ENCODE measurements at places on chromosomes 1 and 21.

DNA sequence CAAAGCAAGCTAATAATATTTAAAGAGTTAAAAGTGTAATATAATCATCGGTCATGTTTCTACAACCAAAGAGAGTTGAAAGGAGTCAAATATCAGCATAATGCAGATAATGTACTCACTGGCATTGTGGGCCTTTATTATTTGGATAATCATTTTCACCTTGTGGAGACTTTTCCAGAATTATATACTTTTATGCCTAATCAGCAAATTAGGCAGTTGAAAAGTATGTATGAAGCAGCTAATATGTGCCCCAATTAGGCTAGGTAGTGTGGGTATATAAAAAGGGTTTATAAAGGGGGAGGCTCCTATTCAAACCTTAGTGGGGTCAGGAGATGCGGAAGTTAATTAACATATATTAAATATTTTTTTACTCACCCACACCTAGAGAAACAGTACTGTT is 102.8 kb upstream of the HNRNPU start:
- no peak for DNase-seq

GRCh38 chr1:161986328-161986727 is 37.3 kb downstream of the OLFML2B start:
- no peak for DNase-seq

DNA sequence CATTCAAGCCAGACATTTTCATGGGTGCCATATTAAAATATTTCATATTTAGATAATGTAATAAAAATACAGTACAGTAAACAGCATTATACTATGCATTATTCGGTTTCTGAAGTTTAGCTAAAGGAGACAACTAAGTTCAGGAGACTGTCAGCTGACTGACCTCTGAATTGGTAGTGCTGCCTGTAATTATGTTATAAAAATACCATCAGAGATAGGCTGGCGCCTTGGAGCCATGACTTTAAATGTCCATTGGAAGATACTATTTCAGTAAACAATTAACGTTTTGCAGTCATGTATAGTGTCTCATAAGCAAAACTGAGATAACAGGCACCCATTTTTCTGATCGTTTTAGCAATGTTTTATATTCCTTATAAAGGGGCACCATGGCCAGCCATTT is 11.3 kb upstream of the RAB29 start:
- no peak for DNase-seq

GRCh38 chr1:43659212-43660166 is 9.5 kb downstream of the KDM4A start:
- DNase-seq, result no peak

DNA sequence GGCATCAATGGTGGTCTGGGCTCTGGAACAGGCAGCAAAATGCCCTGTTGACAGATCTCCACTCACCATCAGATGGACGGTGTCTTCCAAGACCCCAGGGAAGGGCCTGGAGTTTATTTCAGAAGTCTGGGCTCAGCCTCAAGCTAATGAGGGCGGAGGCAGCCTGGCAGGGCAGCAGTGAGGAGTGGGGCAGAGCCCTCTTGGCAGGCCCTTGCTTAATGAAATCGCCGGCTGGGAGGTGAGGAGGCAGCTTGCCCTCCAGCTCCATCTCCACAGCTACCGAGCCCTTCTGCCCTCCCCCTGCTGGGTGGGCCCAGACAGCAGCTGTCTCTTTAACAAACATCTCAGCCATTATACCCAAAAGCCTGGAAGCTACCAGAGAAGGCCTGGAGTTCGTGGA is 22.0 kb upstream of the GRIK3 start:
- DNase-seq, result no peak

DNA sequence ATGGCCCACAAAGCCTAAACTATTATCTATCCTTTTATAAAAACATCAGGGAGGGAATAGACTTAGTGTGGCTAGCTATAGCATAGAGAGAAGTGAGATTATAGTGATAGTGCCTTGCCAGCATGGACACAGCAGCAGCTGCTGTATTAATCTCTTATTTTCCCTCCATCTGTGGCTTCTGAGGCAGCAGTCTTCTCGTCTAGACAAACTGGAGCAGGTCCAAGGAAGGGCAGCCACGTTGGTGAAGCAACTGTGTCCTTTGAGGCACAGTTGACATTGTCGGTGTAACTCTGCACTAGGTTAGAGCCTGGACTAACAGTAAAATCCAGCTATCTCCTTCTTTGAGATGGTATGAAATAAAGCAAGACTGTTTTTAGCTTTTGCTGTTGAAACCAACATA is 131.3 kb downstream of the CACHD1 start:
- no peak for DNase-seq

DNA sequence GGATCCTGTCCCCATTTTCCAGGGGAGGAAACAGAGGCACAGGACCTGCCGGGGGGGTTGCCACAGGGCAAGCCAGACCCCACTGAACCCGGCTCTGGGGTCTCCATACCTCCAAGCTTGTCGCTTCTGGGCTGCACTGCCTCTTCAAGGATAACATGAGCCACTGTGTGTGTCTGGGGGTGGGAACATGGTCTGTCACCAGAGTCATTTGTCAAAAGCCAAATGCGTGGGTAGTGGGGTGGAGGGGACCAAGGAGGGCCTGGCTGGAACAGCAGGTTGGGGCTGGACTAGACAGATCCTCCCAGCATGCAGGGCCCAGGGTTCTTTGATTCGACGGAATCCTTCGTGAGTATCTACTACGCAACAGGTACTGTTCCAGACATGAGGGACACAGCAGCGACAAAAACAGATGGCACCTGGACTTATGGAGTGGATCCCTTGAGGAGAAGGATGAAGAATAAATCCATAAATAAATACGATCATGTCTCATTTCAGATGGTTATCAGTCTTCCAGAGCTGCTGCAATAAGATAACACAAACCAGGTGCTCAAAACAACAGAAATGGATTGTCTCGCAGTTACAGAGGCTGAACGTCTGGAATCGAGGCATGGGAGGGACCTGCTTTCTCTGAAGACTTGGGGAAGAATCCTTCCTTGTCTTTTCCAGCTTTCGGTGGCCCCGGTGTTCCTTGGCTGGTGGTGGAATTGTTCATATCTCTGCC is 28.7 kb downstream of the C1QB start:
- no peak for DNase-seq

- no peak for DNase-seq
These were observed 609 bp upstream of the ATF3 start for GRCh38 chr1:212607913-212608391.

- DNase-seq, result peak; percentile 31
These were observed 876 bp upstream of the CHML start for GRCh38 chr1:241640867-241641622.

DNA sequence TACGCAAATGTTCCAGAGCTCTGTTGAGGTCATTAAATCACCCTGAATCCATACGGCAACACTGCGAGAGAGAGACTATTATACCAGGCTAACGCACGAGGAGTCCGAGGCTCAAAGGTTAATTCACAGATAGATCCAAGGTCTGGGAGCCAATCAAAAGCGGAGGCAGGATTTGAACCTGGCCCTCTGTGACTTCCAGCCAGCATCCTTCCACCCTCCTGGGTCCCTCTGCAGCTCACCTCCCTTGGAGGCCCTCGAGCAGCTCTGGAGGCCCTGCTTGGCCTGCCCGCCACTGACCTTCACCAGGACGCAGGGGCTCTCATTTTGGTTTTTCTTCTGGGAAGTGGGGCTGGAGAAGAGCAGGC is 42.1 kb downstream of the KIAA1614 start:
- DNase-seq, result no peak

GRCh38 chr1:65319141-65319540 is 9.8 kb downstream of the DNAJC6 start:
- DNase-seq, result no peak

DNA sequence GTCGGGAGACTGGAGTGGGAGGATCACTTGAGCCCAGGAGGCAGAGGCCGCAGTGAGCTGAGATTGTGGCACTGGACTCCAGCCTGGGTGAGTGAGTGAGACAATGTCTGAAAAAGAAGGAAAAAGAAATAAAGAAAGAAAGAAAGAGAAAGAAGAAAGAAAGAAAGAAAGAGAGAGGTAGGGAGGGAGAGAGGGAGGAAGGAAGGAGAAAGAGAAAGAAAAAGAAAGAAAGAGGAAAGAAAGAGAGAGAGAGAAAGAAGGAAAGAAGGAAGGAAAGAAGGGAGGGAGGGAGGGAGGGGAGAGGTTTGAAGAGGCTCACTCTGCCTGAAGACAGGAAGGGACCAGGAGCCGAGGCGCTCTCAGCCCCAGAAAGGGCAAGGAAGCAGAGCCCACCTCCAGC is 4.8 kb upstream of the TCP10L start:
- no peak for DNase-seq

DNA sequence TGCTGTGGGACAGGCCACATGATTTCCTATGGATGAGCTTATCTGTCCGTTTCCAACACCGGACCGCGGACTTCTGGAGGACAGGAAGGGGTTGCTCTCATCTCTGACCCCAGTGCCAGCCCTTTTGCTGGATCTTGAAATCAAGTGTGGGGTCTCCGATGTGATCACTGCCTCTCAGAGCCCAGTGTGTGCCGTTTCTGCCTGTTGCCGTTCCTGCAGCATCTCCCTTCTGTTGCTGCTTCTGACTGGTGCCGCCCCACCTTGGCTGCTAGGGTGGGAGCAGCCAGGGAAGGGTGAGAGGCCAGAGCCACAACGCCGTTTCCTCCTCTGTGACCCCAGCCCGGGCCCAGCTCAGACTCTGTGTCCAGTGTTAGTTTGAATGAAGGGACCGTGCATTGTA is 67.3 kb upstream of the WNT4 start:
- no peak for DNase-seq

GRCh38 chr1:205346956-205347574 is 9.7 kb downstream of the KLHDC8A start:
- no peak for DNase-seq

DNA sequence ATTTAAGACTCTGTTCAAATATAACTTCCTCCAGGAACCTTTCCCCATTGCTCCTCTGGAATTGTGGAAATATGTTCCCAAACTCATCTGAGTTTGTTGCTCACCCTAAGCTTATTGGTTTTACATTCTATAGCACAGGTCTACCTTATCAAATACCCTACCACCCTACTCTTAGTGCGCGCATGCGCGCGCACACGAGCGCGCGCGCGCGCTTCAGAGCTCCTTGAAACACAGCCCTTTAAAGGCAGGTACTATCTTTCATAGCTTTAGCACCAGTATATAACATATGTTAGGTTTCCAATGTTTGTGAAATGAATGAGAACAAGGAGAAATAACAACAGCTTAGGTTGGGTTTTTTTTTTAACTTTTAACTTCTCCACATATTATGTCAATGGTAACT is 3.5 kb downstream of the IPP start:
- no peak for DNase-seq

GRCh38 chr1:160163615-160164014 is 12.2 kb downstream of the ATP1A4 start:
- no peak for DNase-seq

GRCh38 chr21:43280949-43281633 is 112.3 kb downstream of the CRYAA start:
- no peak for DNase-seq

GRCh38 chr1:248850536-248851251 is 8.2 kb downstream of the ZNF692 start:
- DNase-seq, result no peak

DNA sequence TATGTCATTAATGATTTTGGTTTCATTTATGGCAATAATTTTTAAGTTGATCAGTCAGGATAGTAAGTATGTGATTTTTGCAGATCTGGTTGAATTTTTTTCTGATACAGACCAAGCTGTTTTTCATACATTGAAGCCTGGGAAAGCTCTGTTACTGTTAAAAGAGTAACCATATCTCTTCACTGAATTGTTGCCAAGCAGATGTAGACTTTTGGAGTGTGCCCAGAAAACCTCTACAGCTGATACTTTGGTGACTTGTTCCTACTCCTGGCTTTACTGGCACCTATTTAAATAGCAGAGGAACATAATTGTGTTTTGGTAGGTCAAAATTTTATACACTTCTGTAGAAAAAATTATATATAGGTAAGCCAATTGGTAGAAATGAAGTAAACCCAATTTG is 49.4 kb downstream of the NFIA start:
- no peak for DNase-seq

DNA sequence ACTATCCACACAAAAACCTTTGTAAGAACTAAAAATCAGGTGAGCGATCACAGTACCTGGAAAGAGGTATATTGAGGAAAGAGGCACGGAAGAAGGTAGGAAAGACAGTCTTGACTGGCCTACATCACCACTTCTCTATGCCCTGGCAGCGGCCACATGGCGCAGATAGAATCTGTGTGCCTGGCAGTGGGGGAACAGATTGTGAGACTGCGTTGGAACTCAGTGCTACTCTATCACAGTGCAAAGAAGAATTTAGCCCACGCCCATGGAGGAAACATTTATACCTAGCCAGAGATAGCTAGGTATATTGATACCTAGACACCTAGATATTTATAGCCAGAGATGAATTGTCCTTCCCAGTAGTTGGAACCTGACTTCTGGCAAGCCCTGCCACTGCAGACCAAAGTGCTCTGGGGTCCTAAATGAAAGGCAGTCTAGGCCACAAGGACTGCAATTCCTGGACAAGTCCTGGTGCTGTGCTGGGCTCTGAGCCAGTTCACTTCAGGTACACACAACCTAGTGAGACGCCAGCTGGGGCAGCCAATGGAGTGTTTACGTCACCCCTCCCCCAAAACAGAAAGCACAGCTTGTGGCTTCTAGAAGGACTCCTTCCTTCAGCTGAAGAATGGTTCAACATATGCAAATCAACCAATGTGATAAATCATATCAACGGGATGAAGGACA is 51.9 kb downstream of the DHX9 start:
- no peak for DNase-seq

DNA sequence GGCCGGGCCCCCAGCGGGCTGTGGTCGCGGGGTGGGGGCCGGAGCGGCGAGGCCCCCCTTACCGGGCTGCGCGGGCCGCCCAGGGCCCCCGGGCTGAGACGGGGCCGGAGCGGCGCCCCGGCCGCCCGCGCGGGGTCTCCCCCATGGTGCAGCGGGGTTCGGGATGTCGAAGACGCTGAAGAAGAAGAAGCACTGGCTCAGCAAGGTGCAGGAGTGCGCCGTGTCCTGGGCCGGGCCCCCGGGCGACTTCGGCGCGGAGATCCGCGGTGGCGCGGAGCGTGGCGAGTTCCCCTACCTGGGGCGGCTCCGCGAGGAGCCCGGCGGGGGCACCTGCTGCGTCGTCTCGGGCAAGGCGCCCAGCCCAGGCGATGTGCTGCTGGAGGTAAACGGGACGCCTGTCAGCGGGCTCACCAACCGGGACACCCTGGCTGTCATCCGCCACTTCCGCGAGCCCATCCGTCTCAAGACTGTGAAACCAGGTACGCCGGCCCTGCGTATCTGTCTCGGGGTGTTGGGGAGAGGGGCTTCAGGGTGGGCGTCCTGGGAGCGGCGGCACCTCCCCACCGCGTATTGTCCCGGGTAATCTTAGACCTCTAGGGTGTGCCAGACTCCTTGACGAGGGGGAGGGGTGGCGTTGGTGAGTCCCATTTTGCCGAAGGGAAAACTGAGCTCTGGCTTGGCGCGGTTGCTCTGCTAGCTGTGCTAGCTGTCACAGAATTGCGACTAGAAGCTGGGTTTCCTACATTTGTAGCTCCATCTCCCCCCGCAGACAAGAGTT is 745 bp downstream of the MAGI3 start:
- peak; percentile 74 for DNase-seq

- DNase-seq, result no peak
These were observed 529 bp downstream of the MPZL1 start for GRCh38 chr1:167722152-167722869.
